ENCODE measurements at places on chromosomes 3 and 15. TPM values are rescaled to one million over a fixed set of nuclear protein-coding genes. Genes with fewer than 3 reads are reported as not detected.

DNA sequence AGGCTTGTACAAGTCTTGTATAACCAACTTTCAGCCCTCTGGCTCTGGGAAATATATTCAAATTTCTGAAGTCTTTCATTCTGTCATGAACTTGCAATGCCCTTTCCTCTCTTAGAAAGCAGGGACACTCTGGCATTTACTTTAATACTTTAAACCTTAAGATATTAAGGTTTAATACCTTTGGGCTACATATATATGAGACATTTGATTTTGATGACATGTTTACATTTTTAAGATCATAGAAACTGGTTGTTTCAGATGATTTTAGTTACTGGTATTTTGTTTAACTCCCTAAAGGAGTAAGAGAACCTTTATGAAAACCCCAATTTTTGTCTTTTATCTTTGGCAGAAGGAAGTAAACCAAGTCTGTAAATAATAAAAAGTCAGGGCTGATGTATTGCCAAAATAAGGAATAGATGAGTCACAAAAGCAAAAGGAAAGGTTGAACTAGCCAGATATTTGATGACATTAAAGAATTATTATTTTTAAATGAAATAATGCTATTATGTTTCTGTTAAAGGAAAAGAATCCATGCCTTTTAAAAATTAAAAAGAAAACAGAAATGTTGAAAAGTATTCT is 579.0 kb upstream of the CBLB start:
- H3K4me3 ChIP-seq, result no peak overlapping the region
- no peaks in the 10 kb centered on the region for H3K27me3 ChIP-seq
- no peak for DNase-seq
- H3K27ac ChIP-seq, result no peak overlapping the region

DNA sequence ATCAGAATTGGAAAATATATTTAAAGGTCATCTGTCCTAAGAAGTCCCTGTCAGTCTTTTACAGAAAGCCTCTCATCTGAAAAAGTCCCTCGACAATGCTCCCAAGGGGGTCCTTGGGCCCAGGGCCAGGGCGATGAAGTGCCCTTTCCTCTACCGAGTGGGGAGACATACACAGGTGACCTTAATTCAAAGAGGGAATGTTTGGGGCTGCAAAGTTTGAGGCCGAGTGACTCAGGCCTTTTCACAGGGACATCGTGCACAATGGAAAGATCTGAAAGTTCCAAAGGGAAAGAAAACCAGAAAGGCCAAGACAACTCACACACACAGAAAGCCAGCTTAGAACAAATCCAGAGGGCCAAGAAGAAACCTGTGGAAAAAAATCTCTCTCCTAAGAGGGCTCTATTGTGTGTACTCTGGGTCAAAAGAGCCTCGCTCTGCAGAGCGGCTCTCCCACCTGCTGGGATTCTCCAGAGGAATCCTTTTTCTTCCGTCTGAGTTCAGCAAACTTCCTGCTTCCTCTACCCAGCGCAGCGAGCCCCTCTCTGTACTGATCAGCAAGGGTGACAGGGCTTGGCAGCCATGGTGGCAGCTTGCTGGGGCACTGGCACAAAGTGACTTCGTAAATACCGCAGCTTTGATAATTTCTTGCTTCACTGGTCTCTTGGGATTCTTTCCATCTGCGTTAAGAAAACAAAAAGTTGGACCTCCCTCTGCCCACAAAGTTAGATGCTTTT is 259.1 kb downstream of the OPA1 start:
- no peaks in the 10 kb centered on the region for H3K36me3 ChIP-seq
- no peak overlapping the region for H3K4me3 ChIP-seq
- H3K4me1 ChIP-seq, result peaks cover 8% of the 10 kb centered on the region
- H3K27ac ChIP-seq, result no peak overlapping the region
- H3K27me3 ChIP-seq, result no peaks in the 10 kb centered on the region

GRCh38 chr3:10173095-10173925 is 8.6 kb downstream of the IRAK2 start:
- no peak overlapping the region for H3K27ac ChIP-seq
- H3K4me3 ChIP-seq, result no peak overlapping the region
- no peaks in the 10 kb centered on the region for H3K27me3 ChIP-seq
- no peaks in the 10 kb centered on the region for H3K4me1 ChIP-seq
- DNase-seq, result no peak

Gene MUSTN1
- 0.84 TPM for total RNA-seq

Gene ADAMTSL3
- 1.4 TPM for total RNA-seq

Gene PLCH1
- 17.4 TPM for total RNA-seq

DNA sequence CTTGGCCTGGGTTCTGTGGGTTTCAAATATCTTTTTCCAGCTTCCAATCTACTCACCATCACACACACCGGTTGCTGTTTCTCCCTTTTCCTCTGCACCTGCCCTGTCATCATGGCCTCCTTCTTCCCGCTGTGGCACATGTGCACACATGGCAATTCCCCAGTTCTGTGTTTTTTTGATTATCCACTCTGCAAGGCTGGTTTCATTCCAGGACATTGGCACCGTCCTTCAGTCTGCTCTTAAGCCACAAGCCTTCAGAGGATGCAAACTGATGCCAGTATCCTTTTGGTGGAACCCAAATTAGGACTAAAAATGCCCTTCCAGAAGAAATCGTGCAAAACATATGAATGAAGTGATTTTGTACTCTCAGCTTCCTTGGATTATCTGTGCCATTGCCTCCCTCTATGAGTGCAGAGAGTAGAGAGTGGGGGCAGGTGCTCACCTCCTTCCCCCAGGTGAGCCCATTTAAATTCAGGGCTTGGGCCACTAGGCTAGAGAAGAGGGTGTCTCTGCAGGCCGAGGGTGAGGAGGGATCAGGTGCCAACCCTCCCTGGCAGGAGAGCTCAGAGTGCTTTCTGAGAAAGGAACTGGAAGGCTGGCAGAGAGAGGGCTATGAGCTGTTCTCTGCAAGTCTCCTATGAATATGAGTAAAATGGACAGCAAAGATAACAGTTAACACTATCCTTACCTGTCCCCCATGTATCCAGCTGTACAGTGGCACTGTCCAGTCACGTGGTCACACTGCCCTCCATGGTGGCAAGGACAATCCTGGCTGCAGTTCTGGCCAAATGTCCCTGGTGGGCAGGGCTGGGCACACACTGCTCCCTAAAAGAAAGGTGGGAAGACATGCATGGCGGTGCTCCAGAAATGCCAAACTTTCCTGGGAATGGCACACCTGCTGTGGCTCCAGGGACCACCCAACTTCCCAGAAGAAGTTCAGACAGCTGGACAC is 100.8 kb downstream of the RAB11A start:
- no peak overlapping the region for H3K4me3 ChIP-seq
- DNase-seq, result no peak
- H3K27ac ChIP-seq, result no peak overlapping the region
- no peaks in the 10 kb centered on the region for H3K27me3 ChIP-seq
- peaks cover 4% of the 10 kb centered on the region for H3K4me1 ChIP-seq
- no peaks in the 10 kb centered on the region for H3K36me3 ChIP-seq

DNA sequence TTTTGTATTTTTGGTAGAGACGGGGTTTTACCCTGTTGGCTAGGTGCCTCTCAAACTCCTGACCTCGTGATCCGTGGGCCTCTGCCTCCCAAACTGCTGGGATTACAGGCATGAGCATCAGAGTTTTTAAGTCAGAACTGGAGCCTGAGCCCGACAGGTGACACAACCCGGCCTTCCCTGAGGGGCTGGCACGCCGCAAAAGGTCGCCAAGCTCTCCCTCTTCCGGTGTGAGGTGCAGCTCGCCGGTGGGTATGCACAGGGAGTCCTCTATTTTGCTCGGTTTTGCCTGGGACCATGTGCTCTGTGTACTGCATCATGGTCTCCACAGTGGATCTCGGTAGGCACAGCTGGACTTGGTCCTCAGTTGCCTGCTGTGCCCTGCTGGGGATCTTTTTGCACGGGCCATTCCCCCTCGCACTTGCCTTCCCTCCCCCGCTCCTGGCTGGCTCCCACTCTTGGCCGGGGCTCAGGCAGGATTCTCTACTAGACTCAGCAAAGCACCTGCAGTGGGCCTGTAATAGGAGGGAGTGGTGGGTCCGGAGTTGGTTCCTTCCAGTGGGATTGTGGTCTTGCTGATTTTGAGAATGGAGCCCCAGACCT is 101.2 kb upstream of the KLF13 start:
- H3K27ac ChIP-seq, result no peak overlapping the region
- no peaks in the 10 kb centered on the region for H3K27me3 ChIP-seq
- DNase-seq, result no peak

DNA sequence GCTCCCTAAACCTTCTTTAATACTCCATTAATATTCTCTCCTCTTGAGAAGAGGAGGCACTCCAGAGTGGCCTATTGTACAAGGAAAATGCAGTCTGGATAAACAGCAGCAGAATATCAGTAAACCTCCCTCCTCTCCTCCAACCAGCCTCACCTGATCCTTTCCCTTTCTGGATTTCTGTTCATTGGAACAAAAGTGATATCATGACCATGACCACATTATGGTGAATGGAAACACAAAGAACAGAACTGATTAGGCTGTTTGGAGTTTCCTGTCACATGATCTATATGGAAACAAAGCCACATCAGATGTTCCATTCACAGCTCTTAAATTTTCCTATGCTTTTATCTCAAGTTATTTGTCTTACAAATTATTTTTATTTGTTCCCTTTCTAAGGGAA is 14.6 kb downstream of the C2CD4B start:
- H3K4me3 ChIP-seq, result no peak overlapping the region
- no peaks in the 10 kb centered on the region for H3K4me1 ChIP-seq
- H3K36me3 ChIP-seq, result no peaks in the 10 kb centered on the region
- no peak overlapping the region for H3K27ac ChIP-seq
- H3K27me3 ChIP-seq, result no peaks in the 10 kb centered on the region

Gene DISP2
- total RNA-seq, result 3.4 TPM

DNA sequence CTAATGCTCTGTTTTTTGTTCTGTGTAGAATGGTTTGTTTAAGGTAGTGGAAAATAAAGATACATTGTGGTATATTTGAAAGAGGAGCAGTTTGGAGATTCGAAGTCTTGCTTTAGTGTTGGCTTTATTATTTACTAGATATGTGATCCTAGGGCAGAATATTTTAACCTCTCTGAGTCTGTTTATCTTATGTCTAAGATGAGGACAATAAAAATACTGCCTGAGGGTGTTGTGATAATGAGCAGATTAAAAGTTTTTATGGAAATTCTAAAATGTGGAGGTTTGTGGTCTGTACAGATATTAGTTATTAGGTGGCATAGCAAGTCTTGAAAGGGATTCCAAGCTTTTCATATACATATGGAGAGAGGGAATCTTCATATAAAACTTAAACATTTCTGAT is 15.0 kb downstream of the TCF12 start:
- no peaks in the 10 kb centered on the region for H3K27me3 ChIP-seq
- no peak overlapping the region for H3K27ac ChIP-seq
- H3K4me1 ChIP-seq, result no peaks in the 10 kb centered on the region
- no peak overlapping the region for H3K4me3 ChIP-seq

DNA sequence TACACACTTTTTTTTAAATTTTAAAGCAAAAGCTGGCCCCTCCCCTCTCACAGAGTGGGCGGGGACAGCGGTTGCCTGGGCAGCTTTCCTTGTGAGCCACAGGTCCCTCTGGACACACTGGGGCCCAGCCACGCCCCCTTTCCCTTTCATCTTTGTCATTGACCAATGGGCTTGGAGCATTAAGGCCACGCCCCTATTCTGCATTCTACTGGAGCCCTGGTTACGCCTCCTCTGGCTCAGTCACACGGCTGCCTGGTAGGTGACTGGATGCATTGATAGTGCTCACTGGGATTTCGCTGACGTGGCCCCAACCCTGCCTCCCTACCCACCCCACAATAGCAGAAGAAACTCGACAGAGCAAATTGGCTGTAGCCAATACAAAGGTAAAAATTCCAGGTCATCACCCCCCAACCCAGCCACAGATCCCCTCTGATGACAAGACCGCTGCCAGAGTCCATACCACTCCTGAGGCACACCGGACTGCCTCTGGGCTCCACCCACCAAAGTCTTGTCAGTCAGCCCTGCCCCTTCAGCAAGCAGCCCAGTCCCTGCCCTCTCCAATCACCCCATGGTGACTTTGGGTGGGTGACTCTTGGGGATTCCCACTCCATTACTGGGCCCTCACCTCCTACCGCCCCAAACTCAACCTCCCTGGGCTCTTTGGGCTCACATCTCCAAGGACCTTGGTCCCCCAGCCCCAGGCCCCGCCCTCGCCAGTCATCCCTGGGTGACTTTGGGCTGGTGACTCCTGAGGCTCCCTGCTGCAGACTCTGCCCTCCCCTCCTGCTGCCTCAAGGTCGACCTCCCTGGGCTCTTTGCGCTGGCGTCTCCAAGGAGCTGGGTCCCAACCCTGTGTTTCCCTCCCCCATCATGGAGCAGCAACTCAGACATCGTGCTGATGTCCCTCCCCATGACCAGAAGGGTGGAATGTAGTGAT is 112.2 kb upstream of the FAN1 start:
- no peaks in the 10 kb centered on the region for H3K4me1 ChIP-seq
- no peak overlapping the region for H3K27ac ChIP-seq
- H3K36me3 ChIP-seq, result no peaks in the 10 kb centered on the region
- no peaks in the 10 kb centered on the region for H3K27me3 ChIP-seq
- peak; percentile 67 for DNase-seq

DNA sequence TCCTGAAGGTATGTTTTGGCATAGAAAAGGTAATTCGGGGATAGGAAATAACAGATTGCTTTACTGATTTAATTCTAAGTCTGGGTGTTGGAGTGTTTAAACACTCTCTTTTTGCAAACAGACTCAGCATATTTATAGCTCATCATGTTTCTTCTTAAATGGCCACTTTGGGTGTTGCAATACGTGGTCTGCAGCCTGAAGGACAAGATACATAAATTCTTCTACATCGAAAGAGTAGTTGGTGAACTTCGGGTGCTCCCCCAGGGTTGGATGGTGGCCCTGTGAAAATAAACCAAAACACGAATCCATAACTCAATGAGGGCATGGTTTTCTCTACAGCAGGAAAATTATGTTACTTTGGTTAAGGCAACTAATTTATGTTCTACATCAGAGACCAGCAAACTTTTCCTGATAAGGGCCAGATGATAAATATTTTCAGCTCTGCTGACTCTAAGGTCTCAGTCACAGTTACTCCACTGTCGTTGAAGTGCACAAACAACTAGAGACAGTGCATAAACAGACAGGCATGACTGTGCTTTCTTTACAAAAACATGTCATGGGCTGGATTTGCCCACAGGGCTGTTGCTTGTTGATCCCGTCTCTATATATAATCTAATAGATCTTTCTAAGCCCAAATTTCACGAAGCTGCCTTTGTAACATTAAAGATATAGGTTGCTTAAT is 35.9 kb downstream of the EOGT start:
- peaks cover 2% of the 10 kb centered on the region for H3K27me3 ChIP-seq
- no peak overlapping the region for H3K27ac ChIP-seq
- peaks cover 6% of the 10 kb centered on the region for H3K36me3 ChIP-seq
- no peak for DNase-seq

GRCh38 chr3:89692601-89693000 is 585.2 kb downstream of the EPHA3 start:
- H3K4me1 ChIP-seq, result no peaks in the 10 kb centered on the region
- DNase-seq, result no peak
- no peaks in the 10 kb centered on the region for H3K27me3 ChIP-seq
- H3K4me3 ChIP-seq, result no peak overlapping the region
- no peaks in the 10 kb centered on the region for H3K36me3 ChIP-seq
- no peak overlapping the region for H3K27ac ChIP-seq

GRCh38 chr3:72411126-72411525 is 437.1 kb downstream of the SHQ1 start:
- DNase-seq, result no peak
- H3K4me1 ChIP-seq, result peaks cover 11% of the 10 kb centered on the region
- H3K4me3 ChIP-seq, result no peak overlapping the region
- H3K36me3 ChIP-seq, result no peaks in the 10 kb centered on the region

- H3K4me1 ChIP-seq, result no peaks in the 10 kb centered on the region
- no peaks in the 10 kb centered on the region for H3K36me3 ChIP-seq
- H3K4me3 ChIP-seq, result no peak overlapping the region
These were observed 4.4 kb downstream of the PCOLCE2 start for GRCh38 chr3:142884531-142884930.

- no peak overlapping the region for H3K4me3 ChIP-seq
- H3K4me1 ChIP-seq, result no peaks in the 10 kb centered on the region
- no peak overlapping the region for H3K27ac ChIP-seq
- H3K27me3 ChIP-seq, result no peaks in the 10 kb centered on the region
- DNase-seq, result no peak
These were observed 36.3 kb upstream of the ARIH1 start for GRCh38 chr15:72437650-72438316.
